ENCODE measurements at places on chromosomes 16 and 17. TPM values are rescaled to one million over a fixed set of nuclear protein-coding genes. Genes with fewer than 3 reads are reported as not detected.

Gene PARN
- 44.3 TPM for total RNA-seq

Gene TBC1D3
- total RNA-seq, result not detected

Gene ARHGAP44
- total RNA-seq, result 2.8 TPM

Gene AOC3
- total RNA-seq, result 0.86 TPM

Gene CD300LB
- total RNA-seq, result not detected
